Fibroblast of skin of abdomen (primary cell): ENCODE measurements at places on chromosomes 7 and 10.

GRCh38 chr7:137990251-137990941 lies 11.5 kb downstream of the CREB3L2 start:
- peak; percentile 91 for DNase-seq

- DNase-seq: no peak
Observed at GRCh38 chr10:129905553-129905952, 58.5 kb downstream of the EBF3 start.

GRCh38 chr10:42992156-42992956 lies 84.5 kb upstream of the RET start:
- no peak for DNase-seq

DNA sequence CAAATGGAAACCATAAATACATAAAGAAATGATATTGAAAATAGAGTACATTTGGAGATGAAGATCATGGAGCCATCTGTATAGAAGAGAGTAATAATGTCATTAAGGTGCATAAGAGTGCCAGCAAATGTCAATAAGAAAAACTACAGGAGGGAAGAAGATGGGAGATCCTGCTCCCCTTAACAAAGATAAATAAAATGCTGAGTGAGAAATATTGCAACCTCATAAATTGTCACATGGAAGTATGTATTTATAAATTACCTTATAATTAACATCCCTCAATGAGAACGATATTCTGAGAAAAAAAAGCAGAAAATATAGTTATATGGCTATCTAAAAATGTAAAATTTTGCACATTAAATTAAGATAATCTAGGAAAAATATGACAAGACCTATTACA lies 155.2 kb upstream of the PRSS1 start:
- no peak for DNase-seq
